ENCODE measurements at places on chromosomes 5 and 9.

- DNase-seq: no peak
Measured at GRCh38 chr5:3043600-3043999, 292.1 kb upstream of the IRX2 start.

DNA sequence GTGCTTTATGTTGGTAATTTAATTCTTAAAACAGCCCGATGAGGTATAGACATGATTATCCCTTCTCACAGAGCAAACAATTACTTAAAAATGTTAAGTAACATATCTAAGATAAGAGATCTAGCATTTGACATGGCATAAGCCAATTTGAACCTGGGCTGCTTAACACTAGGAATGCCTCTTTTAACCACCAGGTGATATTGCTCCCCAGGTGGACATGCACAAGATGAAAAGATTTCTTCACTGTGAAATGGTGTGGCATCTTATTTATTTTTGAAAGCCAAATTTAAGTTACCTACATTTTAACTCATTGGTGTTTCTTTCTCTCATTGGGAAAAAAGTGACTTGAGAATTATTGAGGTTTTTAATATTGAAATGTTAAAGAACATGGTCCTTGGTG, 15.8 kb upstream of the LRRC70 start:
- no peak for DNase-seq

DNA sequence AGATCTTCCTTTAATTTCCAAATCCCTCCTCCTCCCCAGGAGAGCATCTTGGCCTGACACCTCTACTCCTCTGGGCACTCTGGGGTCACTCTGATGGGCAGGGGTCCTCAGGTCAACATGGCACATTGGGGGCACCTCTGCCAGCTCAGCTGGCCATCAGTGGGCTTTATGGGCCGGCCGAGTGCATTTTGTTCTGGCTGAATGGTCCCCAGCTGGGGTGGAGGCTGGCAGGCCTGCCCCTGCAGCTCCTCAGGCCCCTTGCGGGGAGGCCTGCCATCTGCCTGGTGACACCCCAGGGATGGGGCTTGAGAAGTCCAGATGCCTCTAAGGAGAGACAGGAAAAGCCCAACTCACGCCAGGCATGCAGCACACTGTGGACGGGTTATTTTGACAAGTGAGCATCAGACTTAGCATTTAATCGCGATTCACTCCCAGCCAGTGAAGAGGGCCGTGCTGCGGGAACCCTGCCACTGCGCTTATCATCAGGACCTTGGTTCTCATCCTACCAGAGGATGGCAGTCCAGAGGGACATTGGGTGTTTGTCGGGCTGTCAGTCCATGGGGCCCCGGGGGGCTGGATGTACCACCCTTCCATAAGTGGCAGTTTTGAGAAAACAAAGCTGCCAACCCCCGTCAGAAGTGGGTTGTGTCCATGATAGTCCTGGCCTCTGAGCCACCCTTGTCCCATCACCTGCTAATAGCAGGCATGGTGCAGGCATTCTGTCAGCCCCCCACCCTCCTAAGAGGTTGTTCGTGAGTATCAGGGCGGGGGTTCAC, 21.7 kb downstream of the PHF2 start:
- DNase-seq: no peak

- no peak for DNase-seq
Measured at GRCh38 chr5:167773668-167774301, 517.7 kb upstream of the WWC1 start.

- DNase-seq: no peak
Measured at GRCh38 chr9:96236854-96237550, 65.0 kb downstream of the HSD17B3 start.

- no peak for DNase-seq
Measured at GRCh38 chr9:120481248-120481647, 98.7 kb downstream of the CDK5RAP2 start.

DNA sequence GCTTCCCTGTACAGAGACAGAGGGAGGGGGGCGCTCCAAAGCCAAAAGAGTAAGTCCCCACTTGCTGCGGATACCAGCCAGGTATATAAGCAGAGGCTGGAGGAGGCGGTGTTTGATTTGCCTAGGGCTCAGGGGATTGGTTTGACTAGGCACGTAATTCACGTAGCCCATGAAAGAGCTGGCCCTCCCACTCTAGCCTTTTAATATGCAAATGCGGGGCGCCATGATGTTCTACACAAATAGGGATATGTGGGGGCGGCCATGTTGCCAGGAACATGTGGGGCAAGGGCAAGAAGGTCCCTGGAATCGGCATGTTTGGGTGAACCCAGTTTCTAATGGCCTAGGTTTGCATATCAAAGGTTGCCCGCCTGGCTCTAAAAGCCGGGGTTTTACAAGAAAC, 3.3 kb upstream of the PRLR start:
- DNase-seq: no peak

DNA sequence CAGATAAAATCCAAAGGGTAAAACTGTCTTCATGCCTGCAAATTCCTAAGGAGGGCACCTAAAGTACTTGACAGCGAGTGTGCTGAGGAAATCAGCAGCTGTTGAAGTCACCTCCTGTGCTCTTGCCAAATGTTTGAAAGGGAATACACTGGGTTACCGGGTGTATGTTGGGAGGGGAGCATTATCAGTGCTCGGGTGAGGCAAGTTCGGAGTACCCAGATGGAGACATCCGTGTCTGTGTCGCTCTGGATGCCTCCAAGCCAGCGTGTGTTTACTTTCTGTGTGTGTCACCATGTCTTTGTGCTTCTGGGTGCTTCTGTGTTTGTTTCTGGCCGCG, 727 bp upstream of the ADRB2 start:
- DNase-seq: no peak

GRCh38 chr5:146173597-146173996, 8.9 kb downstream of the LARS1 start:
- no peak for DNase-seq

DNA sequence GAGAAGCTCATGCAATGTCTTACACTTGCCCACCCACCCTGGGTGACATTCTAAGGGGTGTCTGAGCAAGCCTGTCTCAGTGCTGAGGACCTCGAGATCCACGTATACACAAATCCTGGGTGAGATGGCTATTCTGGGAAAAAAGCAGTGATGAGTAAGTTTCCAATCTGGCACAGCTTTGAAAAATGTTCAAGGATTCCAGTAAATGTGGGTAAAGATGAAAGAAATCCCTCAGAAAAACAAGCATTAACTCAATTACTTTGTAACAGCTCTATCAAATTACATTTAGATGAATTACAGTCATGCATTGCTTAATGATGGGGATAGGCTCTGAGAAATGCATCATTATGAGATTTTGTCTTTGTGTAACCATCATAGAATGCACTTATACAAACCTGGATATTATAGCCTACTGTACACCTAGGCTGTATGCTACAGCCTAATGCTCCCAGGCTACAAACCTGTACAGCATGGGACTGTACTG, 26.9 kb downstream of the GOLM1 start:
- no peak for DNase-seq

- DNase-seq: no peak
Measured at GRCh38 chr9:38287420-38287985, 105.0 kb upstream of the ALDH1B1 start.

DNA sequence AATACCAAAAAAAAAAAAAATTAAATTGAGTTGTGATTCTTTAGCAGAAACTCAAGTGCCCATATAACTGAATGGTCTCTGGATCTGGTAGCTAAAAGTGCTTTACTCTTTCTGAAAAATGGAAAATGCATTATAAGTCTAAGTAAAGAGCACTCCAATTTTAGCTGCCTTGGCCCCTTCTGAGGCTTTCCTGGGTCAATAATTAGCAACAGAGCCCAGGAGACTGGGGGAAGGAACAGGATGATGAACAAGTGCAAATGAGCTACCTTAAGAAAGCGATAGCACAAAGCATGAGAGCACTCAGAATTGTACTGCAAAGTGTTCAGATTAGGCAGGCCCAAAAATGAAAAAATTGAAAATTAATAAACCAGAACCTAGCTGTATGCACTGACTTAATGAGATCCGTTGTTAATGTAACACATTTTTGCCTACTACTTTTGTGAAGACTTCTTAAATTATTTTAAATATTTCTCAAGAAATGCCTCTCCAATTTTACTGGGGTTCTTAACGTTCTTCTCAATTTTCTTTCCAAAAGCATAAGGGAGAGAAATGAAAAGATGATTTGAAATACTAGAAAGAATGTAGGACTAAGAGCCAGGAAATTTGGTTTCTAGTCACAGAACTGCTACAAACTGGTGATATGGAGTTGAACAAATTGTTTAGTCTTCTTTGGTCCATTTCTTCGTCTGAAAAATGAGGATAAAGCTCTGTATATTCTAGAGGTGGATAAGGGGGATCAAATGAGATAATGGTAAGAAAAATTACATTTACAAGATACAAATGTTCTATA, 566.1 kb downstream of the PDE4D start:
- no peak for DNase-seq

GRCh38 chr5:76219636-76220035, 136.5 kb downstream of the SV2C start:
- DNase-seq: no peak

GRCh38 chr5:154196955-154197652, 6.6 kb downstream of the GALNT10 start:
- no peak for DNase-seq

GRCh38 chr9:122251351-122251750, 13.3 kb downstream of the RBM18 start:
- DNase-seq: no peak

DNA sequence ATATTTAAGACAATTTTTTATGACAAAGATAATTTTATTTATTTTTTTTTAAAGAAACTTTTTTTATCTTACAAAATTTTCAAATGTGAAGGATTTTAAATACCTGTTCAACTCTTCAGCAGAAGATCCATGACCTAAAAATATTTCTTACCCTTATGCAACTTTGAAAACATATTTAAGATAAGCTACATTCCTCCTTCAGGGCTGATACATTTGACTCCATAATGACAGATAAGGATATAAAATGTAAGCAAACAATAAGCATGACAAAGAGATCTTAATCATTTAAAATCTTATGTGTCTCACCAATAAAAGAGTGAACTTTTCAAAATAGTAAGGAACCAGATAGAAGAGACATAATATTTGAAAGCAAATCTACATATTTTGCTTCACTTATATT, 1138.2 kb upstream of the CDH18 start:
- no peak for DNase-seq

GRCh38 chr5:133114933-133115310, 63.1 kb downstream of the HSPA4 start:
- DNase-seq: no peak

DNA sequence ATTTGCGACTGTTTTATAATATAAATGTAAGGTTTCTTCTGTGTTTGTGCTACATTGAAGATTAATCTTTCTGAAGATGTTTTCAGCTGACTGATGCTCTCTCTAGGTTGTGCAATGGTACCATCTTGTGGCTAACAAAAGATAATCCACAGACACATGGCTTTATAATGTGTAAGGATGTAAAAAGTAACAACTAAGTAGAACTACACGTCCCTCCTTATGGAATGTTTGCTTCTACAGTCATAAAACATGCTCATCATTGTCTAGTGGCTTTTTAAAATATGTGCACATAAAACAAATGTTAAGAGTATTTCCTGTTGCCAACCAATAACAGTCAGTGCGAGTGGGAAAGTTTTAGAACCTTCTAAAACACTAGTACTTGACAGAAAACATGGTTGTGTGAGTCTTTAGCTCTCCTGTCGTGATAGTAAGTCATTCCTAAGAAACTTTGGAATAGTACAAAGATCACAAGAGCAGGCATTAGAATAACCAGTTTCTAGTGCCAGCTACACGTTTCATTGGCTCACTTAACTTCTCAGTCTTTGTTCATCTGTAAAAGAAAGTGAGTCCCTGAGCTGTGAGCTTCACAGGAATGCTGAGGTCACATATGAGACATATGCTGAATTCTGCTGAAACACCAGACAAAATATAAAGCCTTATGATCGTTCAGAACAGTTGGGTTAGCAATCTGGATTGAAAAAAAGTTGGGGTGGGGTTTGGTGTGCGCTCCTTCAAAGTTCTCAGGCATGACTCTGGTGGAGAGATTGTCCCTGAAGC, 75.7 kb upstream of the GLIS3 start:
- no peak for DNase-seq

DNA sequence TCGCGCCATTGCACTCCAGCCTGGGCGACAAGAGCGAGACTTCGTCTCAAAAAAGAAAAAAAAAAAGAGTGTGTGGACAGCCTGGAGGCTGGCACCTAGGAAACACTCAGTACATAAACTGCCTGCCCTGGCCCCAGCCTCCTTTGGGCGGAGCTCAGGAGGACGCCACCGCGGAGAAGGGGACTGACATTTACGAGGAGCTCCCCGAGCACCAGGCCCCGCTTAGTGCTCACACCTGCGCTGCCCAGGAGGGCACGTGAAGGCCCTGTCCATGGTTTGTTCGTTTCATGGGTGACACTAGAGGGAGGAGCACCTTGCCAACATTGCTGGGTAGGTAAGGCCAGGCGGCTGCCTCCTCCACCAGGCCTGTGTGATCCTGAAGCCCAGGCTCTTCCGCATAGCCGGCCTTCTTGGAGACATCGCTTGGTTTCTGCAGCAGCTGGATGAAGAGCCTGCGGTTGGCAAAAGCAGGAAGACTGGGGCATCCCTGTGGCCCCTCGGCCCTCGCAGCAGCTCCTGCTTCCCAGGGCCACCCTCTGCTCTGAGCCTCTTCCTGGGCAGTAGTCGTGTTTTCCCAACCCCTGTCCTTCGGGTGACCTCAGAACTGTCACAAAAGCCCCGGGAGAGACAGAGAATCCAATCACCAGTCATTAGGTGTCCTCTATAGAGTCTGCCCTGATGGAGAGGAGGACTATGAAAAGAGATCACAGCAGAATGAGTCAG, 26.2 kb upstream of the LAMC3 start:
- DNase-seq: no peak

- DNase-seq: no peak
Measured at GRCh38 chr9:131887680-131888079, 147.8 kb upstream of the RAPGEF1 start.

DNA sequence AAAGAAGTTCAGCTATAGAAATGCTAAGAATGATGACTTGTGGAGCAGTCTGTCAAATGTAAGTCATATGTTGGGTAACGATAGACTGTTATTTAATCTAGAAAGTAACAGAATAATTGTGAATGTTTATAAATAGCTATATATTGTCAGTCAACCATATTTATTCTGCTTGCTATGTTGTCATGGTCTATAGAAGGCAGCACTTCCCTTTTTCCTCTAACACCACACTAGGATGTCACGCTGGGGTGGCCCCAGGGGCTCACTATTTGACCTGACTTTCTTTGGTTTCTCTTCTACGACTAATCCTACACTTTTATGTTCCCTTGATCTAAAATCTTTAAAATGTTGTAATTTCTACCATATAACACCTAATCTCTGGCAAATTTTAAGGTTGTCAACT, 20.5 kb downstream of the ERAP2 start:
- no peak for DNase-seq

DNA sequence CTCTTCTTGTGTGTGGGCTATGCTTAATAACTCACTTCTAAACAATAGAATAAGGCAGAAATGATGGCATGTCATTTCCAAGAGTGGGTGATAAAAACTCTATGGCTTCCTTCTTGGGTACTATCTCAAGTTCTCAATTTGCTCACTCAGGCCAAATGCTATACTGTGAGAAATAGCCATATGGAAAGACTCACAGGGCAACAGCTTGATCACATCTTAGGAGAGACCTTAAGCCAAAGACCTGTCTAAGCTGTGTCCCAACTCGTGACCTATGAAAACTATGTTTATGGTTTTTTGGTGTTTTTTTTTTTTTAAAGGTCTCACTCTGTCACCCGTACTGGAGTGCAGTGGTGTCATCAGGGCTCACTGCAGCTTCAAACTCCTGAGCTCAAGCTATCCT, 2.1 kb upstream of the UIMC1 start:
- DNase-seq: no peak

Data from CD4-positive, alpha-beta T cell treated with Interleukin-17A for 4 hours (primary cell).